ENCODE measurements at places on chromosomes 2 and 18.

DNA sequence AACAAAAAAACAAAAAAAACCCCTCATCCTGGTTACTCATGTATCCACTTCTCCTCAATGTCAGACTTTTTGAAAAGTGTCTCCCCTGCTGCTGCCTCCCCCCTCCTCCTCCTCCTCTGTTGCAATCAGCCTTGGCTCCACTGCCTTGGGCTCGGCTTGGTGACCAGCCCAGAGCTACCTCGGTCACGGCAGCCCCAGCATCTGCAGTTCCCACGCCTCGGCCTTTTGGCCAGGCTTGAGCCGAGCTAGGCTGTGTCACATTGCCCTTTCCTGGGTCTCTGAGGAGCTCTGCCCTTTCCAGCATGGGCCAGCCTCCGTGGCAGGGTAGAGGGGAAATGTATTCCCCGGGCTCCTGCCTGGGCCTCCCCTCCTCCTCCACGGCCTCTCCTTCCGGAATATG is 22.7 kb upstream of the INHBB start:
- no peak for DNase-seq

DNA sequence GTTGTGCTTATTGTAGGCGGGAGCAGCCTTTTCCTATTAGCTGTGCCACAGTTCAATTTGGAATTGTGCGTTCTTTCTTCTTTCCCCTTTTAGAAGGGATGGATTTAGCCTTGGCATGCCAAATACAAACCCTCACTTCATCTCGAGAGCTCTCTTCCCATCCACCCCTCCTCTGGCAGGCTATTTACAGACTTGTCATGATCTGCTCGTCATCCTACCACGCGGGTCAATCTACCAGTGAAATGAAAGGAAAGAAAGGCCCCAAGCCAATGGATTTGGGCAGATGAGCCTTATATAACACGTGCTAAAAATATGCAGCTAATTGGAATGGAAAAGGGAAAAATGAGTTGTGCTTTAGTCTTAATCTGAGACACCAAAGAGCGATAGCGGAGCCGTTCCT is 277.5 kb downstream of the PRKCE start:
- peak; percentile 50 for DNase-seq

DNA sequence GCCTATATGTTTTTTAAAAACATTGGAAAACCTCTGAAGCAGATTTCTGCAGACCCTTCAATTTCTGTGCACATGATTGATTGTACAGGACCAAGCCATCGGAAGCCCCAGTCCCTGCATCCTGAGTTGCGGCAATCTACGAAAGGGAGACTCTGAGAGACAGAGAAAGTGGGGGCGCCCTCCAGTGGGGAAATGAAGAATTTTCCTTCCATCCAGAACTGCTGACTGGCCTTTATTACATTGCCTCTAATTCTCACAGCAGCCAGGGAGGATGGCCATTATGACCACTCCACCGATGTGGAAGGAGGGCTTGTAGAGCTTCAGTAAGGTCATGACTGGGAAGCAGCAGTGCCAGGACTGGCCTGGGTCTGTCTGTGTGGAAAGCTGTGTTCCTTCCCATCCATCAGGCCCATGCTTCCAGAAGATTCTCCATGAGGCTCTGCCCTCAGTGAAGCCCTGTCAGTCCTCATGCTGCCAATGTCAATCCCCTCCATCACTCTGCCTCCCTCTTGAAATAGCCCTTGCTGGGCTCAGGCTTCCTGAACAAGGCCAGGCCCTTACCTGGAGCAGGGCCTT is 20.0 kb upstream of the RESP18 start:
- DNase-seq = peak; percentile 43

DNA sequence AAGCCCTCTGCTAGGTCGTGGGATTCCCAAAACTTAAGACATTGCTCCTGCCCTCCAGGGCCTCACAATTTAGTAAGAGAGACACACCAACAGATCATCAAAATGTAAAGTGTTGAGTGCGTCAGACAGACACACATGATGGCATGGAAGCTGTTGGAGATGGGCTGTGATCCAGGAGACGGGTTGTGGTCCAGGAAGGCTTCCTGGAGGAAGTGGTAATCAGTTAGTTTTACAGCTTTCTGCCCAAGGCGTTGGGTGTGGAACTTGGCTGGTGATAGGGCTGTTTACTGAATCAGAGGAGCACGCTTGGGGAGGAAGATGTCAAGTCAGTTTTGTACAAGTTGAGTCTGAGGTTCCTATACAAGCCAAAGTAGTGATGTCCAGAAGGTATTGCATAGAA is 24.0 kb upstream of the GLI2 start:
- DNase-seq = no peak

DNA sequence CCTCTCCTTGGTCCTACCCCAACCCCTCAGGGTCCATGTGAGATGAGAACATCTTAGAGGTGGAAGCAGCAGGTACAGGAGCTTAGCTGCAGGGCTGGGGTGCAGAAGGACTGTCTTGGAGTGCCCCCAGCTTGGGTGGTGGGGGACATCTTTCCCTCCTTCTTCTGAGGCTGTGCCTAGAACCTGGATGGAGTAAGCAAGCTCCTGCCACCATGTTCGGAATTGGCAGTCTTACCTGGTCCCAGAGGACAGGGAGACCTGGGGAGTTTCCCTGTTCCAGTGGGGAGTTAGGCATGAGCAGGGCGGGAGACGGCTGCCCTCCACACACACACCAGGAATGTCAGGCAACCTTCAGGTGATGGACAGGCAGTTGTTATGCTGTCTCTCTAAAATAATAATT is 131.0 kb upstream of the COPS8 start:
- DNase-seq = no peak

DNA sequence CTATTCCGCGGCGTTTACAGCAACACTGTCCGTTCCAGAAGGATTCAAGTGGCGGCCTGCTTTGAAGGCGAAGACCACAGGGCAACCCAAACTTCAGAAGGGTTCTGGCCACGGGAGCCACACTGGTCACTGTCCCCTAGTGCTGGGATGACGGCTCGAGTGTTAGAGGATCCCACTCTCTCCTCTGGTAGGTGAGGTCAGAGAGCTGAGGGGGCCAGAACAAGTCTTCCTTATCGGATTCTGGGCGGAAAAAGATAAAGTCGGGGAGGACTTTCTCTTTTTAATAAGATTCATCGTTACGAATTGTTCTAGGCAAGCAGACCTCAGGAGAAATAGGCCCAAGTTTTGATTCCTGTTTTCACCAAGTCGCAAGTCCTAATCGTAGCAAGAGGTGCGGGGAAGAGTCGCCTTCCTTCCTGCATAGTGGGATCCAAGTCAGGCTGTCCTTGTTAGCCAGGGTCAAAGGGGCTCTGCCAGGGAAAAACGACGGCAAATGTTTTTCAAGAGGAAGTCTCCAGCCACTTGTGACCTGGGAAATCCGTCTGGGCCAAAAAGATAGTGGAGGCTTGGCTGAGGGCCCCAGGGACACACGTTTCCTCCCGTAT is 864 bp upstream of the MYL12A start:
- DNase-seq = no peak

- DNase-seq = no peak
These were observed 145.1 kb upstream of the NYAP2 start for GRCh38 chr2:225254363-225254762.

DNA sequence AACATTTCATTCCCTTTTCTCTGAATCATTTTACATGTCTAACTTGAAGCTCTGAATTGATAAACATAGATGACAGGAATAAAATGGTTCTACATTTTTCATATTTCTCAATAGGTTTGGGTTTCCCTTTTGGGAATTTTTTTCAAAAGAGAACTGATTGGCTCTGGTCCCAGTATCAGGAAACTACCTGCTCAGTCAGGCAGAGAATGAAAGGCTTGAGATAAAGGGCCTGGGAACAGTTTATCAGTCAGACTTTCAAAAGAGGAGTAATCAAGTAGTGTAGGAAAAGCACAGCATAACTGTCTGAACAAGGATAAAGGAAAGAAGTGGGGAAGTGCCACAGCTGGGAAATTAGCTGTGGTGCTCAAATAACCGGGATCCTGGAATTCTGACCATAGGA is 28.3 kb upstream of the CCL20 start:
- no peak for DNase-seq

GRCh38 chr2:219409619-219410018 is 8.6 kb upstream of the DES start:
- no peak for DNase-seq

GRCh38 chr18:13813271-13813849 is 10.6 kb upstream of the MC5R start:
- peak; percentile 45 for DNase-seq

GRCh38 chr2:191247381-191248057 is 2.3 kb downstream of the MYO1B start:
- DNase-seq = no peak

- DNase-seq = no peak
These were observed 58.7 kb upstream of the ACVR1 start for GRCh38 chr2:157934684-157935377.

GRCh38 chr2:241053576-241054251 is 48.4 kb downstream of the MTERF4 start:
- DNase-seq = no peak

DNA sequence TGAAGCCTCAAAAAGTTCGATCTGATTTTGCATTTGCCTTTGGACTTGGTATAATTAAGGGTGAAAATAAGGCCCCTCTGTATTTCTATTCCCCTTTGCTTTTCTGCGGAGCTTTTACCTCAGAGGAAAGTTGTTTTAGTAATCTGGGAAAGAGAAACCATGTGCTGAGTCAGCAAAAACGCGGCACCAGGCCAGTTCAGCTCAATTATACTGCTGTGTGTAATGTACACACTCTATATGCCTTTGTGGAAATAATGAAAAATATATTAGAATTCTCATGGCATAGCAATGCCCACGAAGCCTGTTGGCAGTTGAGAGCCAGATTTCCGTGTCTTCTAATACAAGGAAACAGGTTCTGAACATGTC is 161.9 kb upstream of the SIX2 start:
- no peak for DNase-seq

DNA sequence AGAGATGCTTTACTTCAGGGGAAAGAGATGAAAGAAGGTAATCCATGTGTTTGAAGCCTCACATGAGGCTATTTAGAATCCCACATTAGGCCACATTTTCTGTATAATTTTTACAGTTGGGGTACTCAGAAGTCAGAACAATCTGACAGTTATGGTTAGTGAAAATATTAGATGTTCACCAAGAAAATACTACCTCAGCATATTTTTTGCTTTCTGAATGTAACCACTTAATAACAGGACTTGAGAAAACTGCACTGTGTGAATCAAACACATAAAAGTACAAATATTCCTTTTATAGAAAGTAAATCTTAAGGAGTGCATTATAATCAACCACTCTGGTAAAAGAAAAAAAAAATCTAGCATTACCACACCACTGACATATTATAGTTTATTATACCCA is 169.3 kb downstream of the SATB2 start:
- no peak for DNase-seq

GRCh38 chr2:232362174-232362900 is 16.2 kb upstream of the ALPP start:
- DNase-seq = no peak

GRCh38 chr2:2926858-2927175 is 450.8 kb downstream of the EIPR1 start:
- DNase-seq = no peak

DNA sequence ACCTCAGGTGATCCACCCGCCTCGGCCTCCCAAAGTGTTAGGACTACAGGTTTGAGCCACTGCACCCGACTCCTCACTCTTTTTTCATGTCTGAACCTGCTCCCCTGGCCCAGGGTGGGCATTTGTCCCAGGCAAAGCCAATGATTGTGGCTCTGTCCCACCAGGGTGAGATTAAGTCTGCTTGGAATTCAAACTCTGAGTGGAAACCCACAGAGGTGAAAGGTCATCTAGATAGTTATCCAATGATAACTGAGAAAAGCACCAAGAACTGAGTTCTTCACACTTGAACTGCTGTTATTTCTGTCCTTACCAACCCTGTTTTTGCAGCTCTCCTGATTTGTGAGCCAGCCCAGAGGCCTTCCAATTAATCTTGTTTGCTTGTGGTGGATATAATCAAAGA is 62.4 kb upstream of the ACVR1 start:
- DNase-seq = no peak

DNA sequence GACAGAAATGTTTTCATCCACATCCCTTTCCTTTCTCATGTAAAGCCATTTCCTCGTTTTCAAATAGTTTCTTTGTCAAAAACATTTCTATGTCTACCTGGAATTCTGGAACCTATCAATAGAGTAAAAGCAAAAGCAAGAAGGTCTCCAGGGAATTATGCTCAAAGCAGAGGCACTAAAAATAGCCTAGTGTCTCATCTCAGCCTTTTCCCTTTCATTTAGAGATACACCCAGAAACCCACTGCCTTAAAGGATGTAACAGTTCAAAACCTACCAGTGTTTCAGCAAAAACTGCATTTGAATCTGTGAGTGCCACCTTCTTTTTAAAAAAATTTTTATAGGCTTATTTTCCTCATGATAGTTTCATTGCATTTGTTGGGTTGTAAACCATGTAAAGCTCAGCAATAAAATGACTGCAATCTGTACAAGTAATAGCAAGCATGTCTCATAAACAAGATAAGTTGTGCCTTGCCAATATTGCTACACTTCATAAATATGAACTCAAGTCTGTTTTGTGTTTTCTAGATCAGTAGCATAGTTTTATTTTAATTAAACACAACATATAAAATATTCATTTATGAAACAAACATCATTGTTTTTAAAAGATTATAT is 927.3 kb upstream of the ACVR2A start:
- no peak for DNase-seq

GRCh38 chr18:79471046-79471445 is 75.3 kb downstream of the NFATC1 start:
- no peak for DNase-seq

DNA sequence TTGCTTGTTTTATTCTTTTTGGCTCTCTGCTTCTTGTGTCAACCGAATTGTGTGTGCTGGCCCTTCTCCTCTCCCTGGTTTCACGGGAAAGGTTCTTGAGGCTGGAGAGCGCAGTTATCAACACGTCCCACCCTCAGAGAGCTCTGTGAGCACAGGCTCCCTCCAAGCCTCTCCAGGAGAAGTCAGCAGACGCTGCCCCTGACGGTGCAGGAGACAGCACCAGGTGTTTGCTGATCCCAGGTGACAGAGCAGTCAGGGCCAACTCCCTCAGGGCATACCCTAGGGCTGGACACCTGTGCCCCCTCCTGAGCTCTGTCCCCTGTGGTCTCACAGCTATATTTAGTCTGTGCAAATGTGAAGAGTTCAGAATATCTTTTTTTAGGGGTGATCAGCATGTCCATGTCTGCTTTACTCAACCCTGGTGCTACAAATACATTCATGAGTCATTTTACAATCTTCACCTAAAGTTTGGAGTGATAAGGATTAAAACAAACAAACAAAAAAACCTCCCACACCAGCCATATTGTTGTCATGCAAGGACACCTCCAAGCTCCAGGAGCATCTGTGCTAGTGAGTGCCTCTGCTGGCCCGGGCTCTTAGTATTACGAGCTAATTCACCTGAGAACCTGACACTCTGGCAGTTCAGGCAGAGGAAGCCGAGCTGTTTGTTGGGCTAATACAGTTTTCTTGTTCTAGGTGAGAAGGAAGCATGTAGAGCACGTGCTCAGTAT is 65.9 kb upstream of the TMEM200C start:
- DNase-seq = no peak

DNA sequence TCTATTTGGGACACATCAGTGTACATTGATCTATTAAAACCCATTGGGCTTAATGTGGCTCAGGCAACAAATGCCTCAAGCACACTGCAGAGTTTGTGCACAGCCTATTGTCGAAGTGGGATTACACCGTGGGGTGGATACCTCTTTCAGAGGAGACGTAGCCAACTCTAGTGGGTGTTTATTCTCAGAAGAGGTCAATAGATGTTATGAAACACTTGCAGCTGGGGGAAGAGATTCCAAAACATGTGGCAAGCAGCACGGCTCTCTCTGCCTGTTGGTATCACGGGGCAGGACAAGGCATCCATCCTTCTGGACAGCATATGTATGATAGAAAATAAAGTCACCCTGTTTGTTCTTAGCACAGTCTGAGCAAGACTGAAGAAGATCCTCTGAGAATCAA is 121.4 kb upstream of the COPS8 start:
- DNase-seq = no peak

- DNase-seq = no peak
These were observed 44.7 kb downstream of the ANKRD44 start for GRCh38 chr2:197265924-197266323.
